ENCODE measurements at places on chromosomes 1 and 21. TPM values are rescaled to one million over a fixed set of nuclear protein-coding genes. Genes with fewer than 3 reads are reported as not detected.
A peak's percentile ranks its signal among the peaks of the same experiment; 100 is the strongest.

The SPTA1 gene
- 3.1 TPM for total RNA-seq

DNA sequence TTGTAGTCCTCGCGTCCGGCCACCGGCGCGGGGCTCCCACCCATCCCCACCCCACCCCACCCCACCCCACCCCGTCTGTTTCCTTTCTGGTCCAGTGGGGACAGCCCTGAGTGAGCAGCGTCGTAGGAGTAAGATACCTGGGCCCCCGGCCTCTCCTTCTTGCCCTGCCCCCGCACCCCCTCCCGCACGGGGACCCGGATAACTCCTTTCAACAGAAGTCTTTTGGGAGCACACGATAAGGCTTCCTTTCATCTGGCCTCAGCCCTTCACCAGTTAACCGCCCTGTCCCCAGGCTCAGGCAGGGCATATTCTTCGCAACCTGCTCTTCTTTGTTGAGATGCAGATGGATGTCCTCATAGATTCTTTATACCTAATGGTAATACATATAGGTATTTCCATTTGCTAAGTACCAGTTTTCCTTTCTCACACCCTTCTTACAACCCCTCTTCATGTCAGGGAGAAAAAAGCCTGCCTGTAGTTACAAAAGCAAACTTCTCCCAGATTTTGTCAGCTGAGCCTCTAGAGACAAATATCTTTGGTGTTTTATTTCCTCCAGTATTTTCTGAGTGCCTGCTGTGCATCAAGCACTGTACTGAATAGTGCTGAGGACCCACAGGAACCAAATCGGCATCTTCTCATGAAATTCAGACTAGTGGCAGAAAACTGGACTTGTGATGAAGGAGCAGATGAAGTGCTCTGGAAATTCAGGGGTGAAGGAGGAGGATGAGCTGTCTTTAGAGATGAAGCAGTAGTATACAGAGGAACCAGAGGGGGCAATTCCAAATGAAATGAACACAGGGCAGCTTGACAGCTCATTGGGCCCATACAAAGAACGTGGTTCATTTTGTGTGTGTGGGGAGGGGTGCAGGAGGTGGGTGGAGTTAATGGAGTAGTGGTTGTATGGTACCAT lies 33.6 kb downstream of the SLC2A1 start:
- peak; percentile 26 for DNase-seq

The AMPD1 gene
- total RNA-seq = not detected

- no peak for DNase-seq
These were observed 2.0 kb upstream of the PCBP3 start for GRCh38 chr21:45641480-45642035.

The KRTAP10-4 gene
- total RNA-seq = not detected

DNA sequence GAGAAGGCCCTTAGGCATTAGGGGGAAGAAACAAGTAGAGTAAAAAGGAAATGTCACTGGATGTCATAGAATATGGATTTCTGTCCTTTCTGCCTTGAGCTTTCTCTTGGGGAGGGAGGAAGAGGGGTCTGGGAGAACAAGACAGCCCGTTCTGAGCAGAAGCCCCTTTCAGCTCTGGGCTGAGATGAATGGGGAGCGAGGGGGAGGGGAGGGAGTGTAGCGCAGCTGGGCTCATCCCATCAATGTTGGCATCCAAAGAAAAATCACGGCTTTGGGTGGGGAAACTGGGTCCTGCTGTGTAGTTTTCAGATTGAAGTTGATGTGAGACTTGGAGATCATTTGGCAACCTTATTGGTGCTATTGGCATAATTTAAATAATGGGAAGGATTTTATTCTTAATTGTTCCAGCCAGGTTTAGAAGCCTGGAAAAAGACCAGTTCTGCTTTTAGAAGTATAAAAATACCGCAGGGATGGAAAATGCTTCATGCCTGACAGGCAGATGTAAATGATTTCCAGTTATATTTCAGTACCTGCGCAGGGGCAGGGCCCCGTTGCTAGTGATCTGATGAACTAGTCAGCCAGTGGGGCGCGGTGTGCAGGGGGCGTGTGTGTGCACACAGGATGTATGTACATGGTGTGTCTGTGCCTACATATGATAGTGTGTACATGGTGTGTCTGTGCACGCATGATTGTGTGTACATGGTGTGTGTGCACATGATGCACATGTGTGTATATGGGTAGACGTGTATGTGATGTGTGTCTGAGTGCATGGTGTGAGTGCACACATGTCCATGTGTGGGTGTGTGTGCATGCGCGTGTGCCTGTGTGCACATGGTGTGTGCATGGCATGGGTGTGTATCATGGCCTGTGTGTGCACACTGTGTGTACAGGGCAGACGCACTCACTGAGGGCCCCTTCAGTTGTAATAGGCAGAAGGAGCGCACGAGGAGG lies 36.0 kb downstream of the ABCG1 start:
- DNase-seq = no peak

Measured in dermis blood vessel endothelial cell (primary cell).